ENCODE measurements at places on chromosomes 11 and 22. TPM values are rescaled to one million over a fixed set of nuclear protein-coding genes. Genes with fewer than 3 reads are reported as not detected.

DNA sequence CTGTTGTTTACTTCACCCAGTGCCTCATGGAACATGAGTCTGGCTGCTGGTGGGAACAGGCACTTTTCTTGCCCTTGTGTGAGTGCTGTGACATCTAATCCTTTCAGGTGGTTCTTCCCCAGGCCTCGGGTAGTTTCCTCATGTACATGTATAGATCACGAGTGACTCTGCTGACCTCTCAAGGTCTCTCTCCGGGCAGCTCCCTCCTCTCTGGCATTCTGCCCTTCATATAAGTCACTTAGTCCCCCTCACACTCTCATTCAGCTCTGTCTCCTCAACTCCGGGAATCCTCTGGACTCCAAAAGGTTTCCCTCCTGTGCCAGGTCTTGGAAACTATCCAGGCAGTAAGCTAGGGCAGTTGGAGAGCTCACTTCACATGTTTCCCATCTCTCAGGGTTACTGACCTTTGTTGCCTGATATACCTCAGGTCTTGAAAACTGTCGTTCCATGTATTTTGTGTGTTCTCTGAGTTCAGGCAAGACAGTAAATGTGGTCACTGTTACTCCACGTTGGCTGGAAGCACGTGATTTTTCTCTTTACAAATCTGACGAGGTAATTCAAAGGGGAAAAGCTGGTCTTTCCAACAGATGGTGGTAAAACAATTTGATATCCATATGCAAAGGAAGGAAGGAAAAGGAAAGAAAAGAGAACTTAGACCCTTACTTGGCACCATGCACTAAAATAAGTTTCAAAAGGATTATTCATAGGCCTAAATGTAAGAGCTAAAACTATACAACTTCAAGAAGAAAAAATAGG lies 40.5 kb upstream of the PITPNB start:
- DNase-seq: no peak

DNA sequence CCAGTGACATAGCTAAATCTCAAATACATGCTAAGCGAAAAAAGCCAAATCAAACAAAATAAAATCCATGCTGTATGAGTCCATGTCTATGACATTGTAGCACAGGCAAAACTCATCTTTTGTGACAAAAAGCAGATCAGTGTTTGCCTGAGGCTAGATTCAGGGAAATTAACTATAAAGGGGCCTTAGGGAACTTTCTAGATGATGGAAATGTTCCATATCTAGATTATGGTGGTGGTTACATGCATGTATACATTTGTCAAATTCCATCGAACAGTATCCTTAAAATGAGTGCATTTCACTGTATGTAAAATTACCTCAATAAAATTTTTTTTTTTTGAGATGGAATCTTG lies 14.9 kb downstream of the CD5 start:
- no peak for DNase-seq

- DNase-seq: no peak
Measured at GRCh38 chr11:79570104-79570503, 129.3 kb upstream of the TENM4 start.

DNA sequence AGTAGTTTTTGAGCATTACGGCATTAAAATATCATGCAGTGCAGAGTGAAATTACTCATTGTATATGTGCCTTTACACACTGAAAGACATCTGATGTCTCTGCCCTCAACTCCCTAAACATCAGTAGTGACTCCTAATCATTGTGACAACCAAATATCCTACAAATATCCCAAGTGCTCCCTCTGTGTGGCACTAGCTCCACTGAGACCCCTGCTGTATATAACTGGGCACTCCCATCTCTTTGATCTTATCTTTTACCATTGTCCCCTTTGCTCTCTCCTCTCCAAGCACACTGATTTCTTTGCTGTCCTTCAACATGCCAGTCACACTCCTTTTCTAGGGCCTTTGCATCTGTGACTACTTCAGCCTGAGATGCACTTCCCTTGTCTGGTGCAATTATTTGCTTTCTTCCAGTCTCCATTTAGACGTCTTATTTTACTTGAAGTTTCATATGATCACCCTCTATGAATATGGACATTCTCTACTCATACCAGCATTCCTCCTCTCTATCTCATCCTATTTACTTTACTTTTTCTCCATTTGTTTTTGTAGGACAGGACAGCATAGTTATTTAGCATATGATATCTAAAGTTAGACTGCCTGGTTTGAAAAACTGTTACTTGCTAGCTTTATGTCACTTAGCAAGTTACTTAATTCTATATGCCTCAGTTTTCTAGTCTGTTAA lies 2.4 kb downstream of the SLC5A12 start:
- no peak for DNase-seq

ANO9 gene
- total RNA-seq: 73.5 TPM

DNA sequence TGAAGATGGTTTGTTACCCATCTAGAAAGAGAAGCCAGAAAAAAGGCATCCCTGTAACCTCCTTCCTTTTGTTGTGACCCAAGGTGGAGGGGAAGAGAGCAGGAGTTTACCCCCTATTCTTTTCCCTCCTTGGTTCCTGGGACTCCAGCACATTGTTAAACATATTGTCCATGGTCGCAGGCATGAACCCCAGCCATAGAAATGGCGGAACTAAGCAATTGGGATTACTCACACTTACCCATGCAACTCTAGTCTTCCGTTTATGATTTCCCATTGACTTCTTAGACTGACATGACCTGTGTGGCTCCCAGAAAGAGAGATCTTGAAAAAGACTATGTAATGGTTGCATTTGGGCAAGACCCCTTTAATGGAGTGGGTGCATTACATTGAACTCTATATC lies 45.4 kb downstream of the OR4C46 start:
- no peak for DNase-seq

CRYBA4 gene
- not detected for total RNA-seq

DNA sequence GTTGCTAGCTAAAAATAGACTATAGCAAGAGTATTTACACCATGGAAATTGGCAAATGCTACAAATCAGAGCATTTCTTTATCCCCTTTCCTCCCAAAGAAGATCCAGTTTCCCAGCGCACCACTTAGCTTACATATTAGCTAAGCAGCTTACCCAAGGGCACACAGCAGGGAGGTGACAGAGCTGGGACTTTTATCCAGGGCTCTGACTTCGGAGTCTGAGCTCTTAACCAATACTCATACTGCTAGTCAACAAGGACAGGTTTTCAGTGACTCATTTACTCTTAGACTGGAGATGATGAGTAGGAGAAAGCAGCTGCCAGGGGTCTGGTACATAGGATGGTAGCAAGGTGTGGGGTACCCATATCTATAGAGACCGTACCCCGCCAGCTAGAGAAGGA lies 38.4 kb downstream of the NAV2 start:
- DNase-seq: no peak

- DNase-seq: no peak
Measured at GRCh38 chr22:32823024-32823730, 21.7 kb downstream of the TIMP3 start.

- no peak for DNase-seq
Measured at GRCh38 chr11:79321263-79321662, 119.6 kb downstream of the TENM4 start.

TPBGL gene
- total RNA-seq: 0.28 TPM

- DNase-seq: no peak
Measured at GRCh38 chr22:42561856-42562255, 8.1 kb downstream of the SERHL2 start.

- no peak for DNase-seq
Measured at GRCh38 chr11:92894197-92894596, 75.3 kb upstream of the MTNR1B start.

DNA sequence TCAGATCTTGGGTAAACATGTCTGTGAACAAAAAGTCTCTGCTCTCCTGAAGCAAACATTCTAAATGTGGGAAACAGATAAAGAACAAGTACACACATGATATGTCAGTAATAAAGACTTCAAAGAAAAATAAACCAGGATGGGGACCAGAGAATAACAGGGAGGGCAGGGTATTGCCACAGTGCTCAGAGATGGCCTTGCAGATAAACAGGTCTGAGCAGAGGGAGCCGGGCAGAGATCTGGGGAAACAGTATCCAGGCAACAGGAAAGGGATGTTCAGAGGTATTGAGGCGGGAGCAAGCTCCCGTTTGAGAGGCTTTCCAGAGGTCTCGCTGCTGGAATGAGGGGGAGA lies 2.9 kb downstream of the CCDC86 start:
- no peak for DNase-seq

ZP1 gene
- total RNA-seq: not detected

DNA sequence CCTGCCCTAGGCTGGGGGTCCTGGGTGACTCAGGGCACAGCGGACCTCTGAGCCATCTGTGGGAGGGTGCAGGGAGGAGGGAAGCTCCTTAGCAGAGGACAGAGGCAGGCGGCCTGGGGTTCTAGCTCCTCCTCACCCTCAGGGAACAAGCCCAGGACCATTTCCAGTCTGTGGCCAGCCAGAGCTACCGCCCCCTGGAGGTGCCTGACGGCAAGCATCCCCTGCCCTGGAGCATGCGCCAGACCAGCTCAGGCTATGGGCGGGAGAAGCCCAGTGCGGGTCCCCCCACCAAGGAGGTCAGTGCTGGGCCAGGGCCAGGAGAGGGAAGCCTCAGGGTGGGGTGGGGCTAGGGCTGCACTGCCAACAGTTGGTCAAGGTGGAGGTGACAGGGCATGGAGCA lies 26.0 kb upstream of the LRRC10B start:
- peak; percentile 33 for DNase-seq

GRCh38 chr22:42365942-42366695 lies 66.1 kb downstream of the NFAM1 start:
- DNase-seq: no peak

GRCh38 chr11:5252192-5252918 lies 2.2 kb downstream of the HBG2 start:
- DNase-seq: no peak
